ENCODE measurements at places on chromosomes 11 and 22.

GRCh38 chr11:77503006-77503405 lies 29.1 kb upstream of the PAK1 start:
- no peak for DNase-seq

DNA sequence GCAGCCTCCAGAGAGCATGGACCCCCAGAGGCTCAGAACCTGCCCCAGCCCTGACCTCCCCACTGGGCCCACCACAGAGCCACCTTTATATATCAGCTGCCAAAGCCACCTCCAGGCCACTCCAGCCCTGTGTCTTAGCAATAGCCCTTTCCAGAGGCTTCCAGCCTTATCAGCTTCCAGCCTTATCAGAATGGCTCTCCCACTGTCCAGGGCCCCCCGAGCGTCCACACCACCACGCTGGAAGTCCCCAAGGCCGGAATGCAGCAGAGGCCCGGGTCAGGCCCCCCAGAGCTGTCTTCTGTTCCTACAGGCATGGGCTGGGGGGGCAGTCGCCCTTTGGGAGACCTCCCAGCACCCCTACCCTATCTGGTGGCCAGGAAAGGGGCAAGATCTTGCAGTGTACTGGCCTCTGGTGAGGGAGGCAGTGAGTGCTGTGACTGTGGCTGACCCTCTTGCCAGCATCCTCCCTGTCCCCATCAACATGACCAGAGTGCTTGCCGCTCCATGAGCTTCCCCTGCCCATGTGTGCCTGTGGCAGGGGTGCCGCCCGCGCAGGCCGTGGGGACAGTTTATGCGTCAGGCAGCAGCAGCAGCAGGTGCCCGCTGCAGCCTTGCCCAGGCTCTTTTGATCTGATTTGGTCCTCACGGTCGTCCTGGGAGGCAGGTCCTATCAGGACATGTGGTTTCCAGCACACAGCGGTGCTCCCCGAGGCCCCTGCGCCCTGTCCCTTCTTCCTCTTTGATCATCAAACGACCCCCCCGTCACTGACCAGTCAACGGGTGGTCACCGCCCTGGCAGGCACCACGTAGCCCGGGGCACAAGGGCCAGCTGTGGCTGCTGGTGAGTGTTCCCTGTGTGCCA lies 15.9 kb downstream of the OSBPL5 start:
- DNase-seq, result no peak

DNA sequence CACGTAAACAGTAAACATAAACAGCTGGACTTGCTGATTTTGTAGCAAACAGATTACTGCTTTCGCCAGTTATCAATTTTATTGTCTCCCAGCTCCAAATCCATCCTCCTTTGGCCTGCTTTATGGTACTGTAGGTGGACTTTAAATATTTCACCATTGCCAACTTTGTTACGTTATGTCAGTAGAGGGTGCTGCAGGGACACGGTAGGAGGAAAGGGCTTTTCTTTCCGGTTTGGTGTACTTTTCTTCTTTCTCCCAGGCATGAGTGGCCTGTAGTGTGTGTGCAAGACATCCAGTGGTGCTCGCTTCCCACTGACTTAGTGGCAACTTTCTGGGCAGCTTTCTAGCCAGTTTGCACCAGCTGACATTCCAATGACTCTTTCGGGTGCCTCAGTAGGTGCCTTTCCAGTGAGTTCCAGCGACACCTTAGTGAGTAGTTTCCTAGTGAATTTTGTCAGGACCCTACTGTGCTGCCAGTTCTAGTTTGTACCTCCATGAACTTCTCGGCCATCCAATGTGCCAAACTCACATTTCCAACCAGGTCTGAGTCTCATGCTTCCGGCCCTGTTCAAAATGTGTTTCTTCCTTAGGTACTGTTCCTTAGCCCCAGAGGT lies 267.6 kb upstream of the TENM4 start:
- DNase-seq, result peak; percentile 4

DNA sequence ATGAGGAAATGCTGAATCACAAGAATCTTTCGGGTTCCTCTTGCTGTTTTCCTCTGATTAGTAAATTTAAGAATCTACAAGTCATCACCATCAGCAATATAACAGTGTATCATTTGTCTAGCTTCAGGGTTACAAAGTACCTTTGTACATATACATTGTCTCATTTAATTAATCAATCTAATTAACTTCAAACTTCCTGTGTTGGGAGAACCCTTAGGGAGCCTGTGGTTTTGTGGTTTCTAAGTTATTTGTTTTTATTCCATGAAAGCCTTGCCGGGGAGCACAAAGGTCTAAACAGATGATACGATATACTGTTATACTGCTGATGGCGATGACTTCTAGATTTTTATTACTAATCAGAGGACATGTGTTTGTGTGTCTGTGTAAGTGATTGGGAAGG lies 41.0 kb downstream of the TIMP3 start:
- no peak for DNase-seq

- DNase-seq, result no peak
These were observed 50.0 kb upstream of the LYVE1 start for GRCh38 chr11:10618490-10618889.

DNA sequence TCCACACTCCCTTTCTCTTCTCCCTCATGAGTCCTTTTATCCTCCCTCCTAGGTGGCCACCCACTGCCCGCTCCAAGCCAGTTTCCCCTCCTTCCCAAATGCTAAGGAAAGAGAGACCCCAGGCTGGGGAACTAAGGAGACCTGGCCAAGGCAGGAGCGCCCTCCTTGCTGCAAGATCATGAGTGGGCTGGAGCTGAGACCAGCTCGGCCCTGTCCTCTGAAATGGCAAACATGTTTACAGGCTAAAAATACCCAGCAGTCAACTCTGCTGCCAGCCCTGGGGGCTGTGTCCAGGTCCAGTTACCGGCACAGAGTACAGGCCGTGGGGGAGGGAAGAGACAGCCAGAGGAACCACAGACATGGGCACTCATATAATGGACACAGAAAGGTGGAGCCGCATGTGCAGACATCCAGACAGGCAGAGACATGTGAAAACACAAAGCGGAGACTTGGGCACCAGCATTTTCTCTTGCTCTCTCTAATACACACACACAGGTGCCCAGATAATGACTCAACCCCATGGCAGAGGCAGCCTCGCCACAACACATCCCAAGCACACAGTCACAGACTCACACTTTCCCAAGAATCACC lies 1.2 kb upstream of the AHNAK start:
- DNase-seq, result no peak

GRCh38 chr11:46604796-46605195 lies 11.0 kb upstream of the AMBRA1 start:
- no peak for DNase-seq

All from amniotic stem cell (primary cell).